ENCODE measurements at places on chromosomes 1 and 21.

DNA sequence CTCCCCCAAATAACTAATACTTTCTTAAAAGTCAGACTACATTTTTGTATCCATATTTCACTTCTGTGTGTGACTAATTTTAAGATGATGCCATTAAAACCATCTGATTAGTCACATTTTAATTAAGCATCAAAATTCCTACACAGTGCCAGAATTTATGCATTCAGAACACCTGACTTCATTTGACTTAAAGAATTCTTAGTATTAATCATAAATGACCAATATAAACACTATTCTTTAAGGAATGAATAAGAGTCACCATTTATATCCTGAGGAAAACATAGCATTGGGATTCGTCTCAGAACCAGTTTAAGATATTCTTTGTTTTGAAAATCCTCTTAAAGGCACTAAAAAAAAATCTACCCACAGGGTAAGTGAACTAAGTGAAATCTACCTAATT, 37.0 kb downstream of the TM2D1 start:
- no peak for DNase-seq

- DNase-seq, result no peak
Observed at GRCh38 chr1:221187174-221187573, 307.9 kb downstream of the HLX start.

DNA sequence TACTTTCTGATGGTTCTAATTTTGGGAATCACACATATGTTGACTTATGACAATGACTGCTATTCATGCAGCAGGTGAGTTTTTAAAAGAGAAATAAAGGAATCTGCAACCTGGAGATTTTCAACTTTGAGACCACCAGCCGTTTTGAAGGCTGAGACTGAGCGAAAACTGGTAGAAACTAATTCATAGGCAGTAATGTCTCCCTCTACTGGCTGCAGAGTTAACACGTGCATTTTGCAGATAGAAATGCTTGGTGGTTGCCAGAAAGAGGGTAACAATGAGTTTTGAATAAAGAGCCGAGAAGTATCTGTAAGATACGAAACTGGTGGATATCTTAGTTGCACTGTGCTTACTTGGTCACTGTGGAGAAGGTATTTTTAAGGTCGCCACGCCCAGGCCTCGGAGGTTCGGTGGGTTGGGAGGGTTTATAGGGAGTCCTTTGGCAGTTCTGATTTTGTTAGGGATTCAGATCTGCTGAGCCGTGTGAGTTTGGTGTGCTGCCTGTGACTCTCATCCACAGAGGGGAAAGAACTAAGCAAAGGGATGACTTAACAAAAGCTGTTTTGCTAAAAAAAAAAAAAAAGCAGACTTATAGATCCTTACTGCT, 83.0 kb downstream of the RYR2 start:
- no peak for DNase-seq

DNA sequence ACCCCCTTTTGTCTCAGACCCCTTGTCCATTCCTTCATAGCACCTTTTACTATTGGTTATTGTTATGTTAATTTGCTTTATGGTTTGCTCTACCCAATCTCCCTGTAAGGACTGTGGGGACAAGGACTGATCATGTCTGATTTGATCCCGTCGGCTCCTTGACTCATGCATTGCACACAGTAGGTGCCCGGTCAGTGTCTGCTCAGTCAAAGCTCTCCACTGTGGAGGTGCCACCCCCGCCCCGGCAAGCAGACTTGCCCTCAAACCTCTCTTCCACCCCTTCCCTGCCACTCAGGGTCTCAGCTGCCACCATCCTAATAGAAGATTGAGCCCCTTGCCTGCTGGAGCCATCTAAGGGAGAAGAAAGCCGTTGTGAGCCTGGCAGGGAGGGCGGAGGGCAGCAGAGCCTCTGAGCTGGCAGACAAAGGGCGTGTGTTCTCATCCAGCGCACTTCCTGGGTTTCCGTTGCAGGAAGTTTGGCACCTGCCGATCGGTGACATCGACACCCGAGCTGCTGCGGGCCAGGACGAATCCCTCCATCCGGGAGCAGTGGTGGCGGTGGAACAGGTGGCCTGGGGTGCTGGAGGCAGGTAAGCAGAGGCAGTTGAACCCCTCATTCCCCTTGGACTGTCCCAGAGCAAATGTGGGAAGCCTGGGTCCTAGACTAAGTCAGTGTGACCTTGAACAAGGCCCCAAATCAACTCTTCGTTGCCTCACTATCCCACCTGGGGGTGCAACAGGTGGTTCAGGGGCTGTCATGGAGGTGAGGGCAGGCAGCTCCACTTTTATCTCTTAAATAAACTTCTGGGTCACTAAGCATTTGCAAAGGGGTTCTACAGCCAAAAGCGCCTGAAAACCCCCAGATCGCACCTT, 2.2 kb upstream of the FBLIM1 start:
- no peak for DNase-seq

DNA sequence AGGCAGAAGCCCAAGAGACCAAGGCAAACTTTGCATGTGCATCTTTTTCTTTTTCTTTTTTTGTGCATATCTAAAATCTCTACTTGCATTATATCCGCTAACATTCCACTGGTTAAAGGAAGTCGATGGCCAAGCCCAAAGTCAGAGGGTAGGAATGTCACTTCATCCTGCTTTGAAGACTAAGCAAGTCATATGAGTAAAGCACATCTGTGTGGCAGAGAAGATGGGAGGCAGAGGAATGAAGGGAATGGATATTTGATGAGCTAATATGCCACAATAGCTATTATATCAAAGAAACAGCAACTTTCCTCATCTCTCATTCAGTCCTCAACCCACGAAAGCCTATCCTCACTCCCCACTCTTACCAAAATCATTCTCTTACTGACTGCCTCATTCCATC, 59.3 kb downstream of the RNF220 start:
- no peak for DNase-seq

DNA sequence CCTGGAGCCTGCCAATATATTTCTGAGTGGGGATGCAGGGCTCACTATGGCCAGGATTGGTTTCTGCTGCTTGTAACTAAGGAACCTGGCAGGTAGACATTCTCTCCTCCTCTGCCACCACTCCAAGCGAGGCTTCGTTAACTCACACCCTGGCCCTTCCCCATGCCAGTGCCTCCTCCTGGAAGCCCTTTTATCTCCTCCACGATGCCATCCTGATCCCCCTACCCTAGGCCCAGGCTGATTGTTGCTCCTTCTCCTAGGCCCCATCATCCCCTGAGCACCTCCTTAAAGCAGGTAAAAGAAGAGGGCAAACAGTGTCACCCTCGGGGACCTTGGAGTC, 118.5 kb downstream of the DMRTB1 start:
- DNase-seq, result no peak

GRCh38 chr1:69679965-69680364, 112.2 kb downstream of the LRRC7 start:
- DNase-seq, result no peak

DNA sequence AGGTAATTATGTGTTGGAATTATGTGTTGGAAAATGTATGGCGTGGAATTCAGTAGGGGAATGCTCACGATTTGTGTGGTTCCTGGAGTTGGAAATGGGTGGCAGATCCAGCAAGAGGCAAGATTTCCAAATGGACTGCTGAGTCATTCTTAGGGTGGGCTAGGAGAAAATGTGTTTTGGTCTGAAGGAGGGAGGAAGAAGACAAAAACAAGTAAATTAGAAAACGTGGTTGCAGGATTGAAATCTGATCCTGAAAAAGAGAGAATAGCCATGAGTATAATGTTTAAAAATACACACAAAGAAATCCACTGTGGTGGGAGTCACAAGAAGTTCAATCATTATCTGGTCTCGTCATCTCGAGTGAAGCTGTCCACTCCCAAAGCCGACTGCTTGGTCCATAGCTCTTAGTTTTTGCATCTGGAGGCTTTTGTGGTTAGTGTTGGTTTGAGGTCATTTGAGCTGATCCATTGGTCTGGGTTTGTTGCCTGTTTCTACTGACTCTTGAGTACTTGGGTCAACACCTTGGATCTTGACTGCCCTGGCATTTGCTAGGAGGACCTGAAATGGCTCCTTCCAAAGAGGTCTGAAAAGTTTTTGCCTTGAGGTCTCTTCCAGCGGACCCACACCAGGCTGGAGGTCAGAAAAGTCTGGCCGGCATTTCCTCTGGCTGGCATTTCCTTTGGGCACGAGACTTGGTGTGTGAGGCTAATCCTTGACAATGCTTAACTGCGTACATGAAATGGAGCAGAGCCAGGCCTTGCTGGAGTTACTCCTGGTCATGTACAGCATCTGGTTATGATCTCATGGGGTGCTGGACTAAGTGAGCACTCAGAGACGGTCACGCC, 9.2 kb downstream of the MX2 start:
- no peak for DNase-seq

DNA sequence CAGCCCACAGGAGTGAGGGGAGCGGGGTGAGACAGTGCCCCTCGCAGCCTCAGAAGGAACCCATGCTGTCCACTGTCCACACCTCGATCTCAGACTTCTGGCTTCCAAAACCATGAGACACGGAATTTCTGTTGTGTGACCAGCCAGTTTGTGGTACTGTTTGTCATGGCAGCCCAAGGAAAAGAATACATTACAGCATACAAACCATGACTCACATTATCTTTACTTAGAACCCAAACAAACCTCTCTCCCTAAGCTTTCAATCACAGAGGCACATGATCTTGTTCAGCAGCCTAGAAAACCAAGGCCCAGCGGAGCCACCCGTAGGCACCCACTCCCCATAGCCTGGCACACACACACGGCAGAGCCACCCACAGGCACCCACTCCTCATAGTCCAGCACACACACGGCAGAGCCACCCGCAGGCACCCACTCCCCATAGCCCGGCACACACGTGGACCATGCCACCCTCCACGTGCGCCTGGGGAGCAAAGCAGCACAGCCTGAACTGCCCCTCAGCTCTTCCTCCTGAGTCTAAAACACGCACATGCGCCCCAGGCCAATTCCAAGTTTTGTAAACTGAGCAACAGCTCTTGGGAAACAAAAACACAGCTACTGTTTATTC, 458 bp upstream of the KRTAP10-4 start:
- DNase-seq, result peak; percentile 19

GRCh38 chr1:68113966-68114365, 63.5 kb upstream of the DIRAS3 start:
- DNase-seq, result no peak

- DNase-seq, result no peak
Observed at GRCh38 chr1:84709131-84709530, 18.9 kb upstream of the SSX2IP start.

Measured in activated CD8-positive, alpha-beta memory T cell treated with anti-CD3 and anti-CD28 coated beads for 24 hours (primary cell).